ENCODE measurements at places on chromosomes 5 and 9.

GRCh38 chr5:6496207-6496584 lies 47.5 kb downstream of the UBE2QL1 start:
- DNase-seq: no peak

DNA sequence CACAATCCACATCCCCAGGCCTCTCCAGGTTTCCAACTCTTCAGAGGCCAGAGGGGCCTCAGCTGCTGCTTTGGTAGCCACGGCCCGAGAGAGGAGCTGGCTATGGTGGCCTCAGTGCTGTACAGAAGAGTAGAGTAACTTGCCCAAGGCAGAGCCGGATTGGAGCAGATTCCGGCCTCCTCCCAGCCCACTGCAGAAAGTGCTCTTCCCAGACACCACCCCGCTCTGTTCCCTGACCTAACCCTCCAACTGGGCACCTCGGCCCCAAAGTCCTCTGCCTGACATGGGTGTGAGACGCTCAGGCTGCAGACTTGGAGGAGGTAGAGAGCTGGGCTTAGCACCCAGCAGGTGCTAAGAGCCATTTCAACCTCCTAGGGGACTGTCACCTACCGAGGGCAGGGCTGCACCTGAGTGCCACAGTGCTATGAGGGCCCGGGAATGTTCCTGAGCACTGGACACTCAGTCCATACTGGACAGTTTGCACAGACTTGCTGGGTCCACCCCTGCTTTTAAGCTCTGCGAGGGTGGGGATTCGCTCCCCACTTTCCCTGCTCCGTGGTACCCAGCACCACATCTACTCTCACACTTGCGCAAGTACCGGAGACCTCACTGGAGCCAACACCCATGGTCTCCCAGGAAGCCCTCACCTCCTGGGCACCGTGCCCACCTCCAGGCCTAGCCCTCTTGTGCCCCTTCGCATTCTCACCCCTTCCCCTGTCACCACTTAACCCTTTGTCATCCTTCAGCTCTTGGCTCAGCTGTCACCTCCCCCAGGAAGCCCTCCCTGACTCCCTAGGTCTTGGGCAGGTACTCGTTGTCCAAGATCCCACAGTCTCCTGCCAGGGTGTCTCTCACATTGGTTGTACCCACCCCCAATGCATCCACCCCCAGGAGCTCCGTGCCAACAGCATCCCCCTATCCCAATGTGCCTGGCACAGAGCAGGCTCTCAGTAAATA lies 49.8 kb downstream of the DBH start:
- no peak for DNase-seq

- DNase-seq: peak; percentile 26
Measured at GRCh38 chr9:21473236-21473635, 8.9 kb downstream of the IFNE start.

DNA sequence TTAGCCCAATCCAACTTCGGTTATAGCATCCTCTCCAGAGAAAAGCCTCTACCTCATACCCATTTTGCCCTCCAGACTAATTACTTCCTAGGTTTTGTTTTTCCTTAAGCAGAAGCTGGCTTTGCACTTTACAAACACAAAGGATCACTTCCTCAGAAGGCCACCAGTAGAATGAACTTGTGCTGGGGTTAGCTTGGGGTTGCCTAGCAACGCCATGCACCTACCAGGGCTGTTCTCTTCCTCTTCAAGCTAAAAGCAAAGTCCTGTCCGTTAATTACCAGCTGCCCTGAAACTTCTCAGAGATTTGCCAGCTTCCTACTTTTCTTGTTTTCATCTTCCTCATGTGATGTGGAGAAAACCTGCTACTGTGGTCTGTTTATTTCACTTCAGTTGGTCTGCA lies 132.0 kb upstream of the WWC1 start:
- no peak for DNase-seq

- peak; percentile 90 for DNase-seq
Measured at GRCh38 chr5:137858223-137858916, 9.3 kb upstream of the MYOT start.

Measured in AML-193 (cell line).